ENCODE measurements at places on chromosomes 12 and 14.

DNA sequence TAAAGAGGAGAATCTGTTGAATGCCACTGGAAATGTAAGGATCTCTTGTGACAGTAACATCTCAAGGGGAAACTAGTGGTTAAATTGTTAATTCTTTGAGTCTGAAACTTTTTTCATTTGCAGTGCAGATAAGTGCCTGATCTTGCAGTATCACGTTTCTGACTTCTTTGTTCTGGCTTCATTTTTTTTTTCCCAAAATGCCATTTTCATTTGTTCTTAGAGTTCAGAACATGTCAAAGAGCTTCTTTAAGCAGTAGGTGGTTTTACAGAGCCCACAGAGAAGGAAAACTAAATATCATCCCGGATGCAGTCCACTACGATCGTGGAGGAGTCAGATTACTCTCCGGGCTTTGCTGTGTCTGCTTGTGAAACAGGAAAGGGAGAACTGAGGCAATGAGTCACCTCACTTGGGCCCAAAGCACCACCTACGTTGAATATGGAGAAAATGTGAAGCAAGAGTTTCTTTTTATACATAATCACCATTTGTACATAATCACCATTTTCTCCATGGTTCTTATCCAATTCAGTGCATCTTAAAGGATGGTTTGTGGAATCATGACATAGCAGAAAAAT is 43.9 kb downstream of the HMGA2 start:
- DNase-seq: peak; percentile 86

DNA sequence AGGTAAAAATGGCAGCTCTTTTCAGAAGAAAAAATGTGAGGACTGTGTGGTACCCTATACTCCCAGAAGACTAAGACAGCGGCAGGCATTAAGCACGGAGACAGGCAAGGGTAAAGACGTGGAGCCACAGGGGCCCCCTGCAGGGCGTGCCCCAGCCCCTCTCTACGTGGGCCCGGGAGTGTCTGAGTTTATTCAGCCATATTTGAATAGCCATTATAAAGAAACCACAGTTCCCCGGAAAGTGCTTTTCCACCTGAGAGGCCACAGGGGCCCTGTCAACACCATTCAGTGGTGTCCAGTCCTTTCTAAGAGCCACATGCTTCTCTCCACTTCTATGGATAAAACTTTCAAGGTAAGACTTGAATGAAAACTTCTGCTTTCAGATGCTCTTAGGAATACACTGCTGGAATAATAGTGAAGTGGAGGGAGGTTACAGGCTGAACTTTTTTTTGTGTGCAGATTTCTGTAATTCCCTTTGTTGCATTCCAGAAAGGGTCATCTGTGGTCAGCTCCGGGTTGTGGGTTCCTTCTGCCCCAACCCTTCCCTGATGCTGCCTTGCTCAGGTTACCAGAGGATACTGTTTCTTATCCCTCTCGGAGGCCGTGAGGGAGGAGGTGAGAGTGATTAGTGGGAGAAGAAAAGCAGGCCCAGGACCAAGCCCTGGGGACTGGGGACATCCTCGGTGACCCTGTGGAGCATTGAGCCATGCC is 58.4 kb downstream of the SLC25A47 start:
- DNase-seq: no peak

DNA sequence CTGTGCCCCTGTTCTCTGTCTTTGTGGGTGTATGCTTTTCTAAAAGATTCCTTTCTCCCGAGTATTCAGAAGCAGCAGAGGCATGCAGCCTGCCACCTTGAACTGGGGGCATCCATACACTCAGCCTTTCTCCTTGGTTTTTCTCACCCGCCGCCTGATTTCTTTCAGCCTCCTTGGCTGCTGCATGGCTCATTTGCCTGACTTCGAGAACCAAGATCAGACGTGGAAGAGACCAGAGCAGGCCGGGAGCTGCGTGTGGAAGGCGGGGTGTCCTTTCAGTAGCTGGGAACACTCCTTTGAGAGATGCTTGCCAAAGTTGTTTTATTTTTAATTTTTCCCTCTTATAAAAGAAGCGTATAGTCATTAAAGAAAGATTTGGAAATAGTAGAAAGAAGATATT is 53.1 kb downstream of the SLC6A12 start:
- DNase-seq: no peak

DNA sequence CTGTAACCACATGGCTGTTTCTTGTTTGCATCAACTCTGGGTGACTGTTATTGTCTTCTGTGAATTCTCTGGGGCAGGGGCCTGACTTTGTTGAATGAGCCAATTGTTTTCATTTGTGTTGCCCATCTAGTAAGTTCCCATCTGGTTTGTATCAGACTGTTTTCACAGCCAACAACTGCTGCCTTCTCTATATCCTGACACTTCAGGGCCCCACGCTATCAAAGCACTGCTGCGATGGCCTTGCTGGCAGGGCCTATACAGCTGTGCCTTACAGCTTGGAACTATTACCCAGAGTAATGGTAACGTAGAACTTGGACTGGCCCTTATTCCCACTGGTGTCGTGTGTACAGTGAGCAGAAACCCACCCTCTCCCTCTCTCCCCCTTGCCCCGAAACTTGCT is 104.3 kb upstream of the DACT1 start:
- DNase-seq: peak; percentile 40

GRCh38 chr14:42269234-42269633 is 662.6 kb downstream of the LRFN5 start:
- no peak for DNase-seq

DNA sequence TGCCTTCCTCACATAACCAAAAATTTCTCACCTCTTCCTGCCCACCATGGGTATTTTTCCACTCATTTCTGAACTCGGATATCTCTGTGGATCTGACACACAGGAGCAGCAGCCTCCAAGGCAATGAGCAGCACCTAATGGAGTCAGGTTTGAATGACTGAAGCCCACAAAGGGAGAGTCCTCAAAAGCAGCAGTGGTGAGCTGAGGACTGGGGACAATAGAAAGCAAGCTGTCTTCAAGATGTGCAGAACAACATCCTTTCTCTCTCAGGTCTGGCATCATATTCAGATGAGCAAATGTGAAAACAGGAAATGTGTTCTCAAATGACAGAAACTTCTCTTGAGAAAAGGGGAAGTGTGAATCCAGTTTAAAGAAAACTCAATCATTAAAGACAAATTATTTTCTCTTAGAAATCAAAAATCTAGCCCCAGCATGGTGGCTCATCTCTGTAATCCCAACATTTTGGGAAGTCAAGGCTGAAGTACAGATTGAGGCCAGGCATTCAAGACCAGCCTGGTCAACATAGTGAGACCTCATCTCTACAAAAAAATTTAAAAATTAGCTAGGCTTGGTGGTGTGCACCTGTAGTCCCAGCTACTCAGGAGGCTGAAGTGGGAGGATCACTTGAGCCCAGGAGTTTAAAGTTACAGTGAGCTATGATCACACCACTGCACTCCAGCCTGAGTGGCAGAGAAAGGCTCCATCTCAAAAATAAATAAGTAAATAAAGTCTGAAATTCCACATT is 54.2 kb downstream of the C12orf42 start:
- DNase-seq: no peak

- DNase-seq: peak; percentile 59
Measured at GRCh38 chr12:90908465-90908864, 46.5 kb downstream of the CCER1 start.

DNA sequence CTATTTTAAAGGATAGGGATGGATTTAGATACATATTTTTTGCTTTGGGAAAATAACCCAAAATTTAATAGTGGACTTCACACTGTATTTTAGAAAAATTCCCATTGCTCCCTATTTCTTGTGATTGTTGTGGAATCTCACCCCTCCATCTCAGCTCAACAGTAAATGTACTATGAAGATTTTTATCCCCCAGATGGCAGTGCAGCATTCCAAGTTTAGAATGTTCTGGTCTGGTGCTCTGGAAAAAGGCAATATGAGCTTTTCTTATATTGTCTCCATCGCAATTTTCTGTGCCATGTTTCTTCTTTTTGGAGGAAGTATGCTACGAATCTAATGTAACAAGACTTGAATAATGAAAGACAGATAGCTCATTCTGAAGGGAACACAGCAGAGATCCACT is 471.7 kb upstream of the SYT1 start:
- DNase-seq: peak; percentile 31

DNA sequence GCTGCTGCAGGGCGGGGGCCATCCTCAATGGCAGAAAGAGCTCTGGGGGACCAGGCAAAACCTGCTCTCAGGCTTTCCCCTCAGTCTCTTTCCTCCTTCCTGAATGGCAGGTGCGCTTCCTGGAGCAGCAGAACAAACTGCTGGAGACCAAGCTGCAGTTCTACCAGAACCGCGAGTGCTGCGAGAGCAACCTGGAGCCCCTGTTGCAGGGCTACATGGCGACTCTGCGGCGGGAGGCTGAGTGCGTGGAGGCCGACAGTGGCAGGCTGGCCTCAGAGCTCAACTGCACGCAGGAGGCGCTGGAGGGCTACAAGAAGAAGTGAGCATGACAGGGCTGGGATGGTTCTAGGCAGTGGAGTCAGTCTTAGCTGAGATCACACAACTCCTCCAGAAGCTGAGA is 22.9 kb upstream of the KRT83 start:
- DNase-seq: no peak

DNA sequence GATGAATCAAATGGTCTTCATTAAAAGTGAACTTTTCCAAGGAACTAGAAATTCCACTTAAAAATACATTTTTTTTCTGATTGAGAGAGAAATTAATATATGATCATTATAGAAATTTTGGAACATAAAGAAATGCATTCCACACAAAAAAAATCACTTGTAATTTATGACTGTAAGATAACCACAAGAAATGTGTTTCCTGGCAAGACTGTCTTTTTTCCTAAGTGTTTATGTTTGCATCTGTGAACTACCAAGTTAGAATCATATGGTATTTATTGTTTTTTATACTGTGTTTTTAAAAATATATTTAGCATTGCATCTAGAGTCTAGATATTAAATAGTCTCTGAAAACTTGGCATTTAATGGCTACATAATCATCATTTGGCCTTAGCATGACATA is 726.8 kb downstream of the BCL11B start:
- DNase-seq: no peak

DNA sequence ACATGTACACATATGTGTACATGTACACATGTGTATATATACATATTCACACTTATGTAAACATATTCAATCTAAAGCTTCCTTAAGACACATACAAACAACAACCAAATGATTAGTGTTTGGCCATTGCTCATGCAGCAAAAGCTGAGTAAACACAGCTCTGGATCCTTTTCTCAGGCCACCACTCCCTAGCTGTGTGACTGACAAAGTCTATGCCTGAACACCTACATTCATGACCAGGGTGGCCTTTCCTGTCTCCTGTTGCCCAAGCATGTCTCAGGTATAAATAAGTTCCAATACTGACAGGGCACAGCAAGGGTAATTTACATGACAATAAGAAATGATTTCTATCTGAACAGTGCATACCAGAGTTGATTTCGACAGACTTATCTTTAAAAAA is 1.4 kb upstream of the PTPRO start:
- DNase-seq: no peak

- no peak for DNase-seq
Measured at GRCh38 chr14:23861666-23862065, 91.9 kb upstream of the DHRS4 start.

DNA sequence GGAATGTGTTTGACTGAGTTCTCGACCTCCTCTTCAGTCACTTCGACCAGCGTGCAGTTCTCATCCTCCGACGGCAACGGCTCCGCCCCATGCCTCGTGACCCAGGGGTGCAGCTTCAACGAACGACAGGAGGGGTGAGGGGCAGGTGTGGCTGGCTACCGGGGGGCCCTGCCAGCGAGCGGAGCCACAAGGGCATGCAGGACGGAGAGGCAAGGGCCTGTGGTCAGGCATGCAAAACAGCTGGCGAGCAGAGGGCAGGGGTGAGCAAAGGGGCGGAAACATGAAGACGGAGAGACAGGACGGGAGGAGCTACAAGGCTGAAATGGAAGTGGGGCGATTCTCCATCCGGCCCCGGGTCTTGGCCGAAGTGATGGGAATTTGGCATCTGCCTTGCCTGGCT is 38.7 kb downstream of the P2RX4 start:
- DNase-seq: no peak

GRCh38 chr14:21534576-21534975 is 8.4 kb upstream of the SALL2 start:
- DNase-seq: no peak

GRCh38 chr14:28886940-28887339 is 120.4 kb downstream of the FOXG1 start:
- DNase-seq: no peak

DNA sequence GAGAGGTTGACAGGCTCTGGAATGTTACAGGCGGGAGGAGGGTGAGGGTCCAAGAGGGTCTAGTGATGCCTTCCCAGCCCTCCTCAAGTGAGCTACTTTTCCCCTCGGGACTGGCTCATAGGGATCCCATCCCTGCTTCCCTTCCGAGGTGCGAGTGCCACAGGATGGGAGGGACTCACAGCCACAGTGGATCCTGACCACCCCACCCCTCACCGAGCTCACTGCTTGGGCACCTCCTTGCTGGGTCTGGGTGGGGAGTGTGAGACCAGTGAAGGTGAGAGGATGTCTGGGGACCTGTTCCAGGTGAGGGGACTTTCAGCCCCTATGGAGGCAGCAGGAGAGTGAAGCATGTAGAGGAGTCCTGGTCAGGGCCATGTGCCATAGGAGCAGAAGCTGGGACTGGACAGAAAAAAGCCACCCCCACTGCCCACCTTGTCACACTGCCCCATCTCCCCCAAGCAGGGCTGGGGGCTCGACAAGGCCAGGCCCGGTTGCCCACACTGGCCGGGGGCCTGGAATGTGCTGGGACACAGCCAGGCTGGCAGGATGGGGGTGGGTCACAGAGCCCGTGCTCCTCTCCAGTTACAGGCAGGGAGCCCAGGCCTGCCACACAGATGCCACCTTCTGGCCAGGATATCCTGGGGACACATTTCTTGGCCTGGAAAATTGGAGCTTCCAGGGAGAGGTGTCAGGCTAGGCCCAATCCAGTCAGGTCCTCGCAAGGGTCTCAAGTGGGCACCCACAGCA is 1.7 kb upstream of the TNS2 start:
- peak; percentile 43 for DNase-seq

- no peak for DNase-seq
Measured at GRCh38 chr12:109287811-109288469, 21.1 kb downstream of the FOXN4 start.

- DNase-seq: peak; percentile 65
Measured at GRCh38 chr12:27083861-27084394, 1.6 kb upstream of the C12orf71 start.

DNA sequence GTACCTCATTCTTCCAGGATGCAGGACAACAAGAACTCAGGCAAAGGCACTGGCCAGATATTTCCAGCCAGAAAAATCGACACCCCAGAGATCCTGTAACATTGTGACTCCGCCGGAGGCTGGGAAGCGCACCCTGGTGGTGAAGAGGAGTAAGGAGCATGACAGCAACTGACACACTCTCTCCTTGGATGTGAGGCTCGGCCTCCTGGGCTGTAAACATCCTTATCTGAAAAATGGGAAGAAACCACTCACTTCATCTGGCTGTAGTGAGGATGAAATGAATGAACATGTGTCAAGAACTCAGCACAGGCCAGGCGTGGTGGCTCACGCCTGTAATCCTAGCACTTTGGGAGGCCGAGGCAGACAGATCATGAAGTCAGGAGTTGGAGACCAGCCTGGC is 27.5 kb downstream of the TCHP start:
- DNase-seq: peak; percentile 37

DNA sequence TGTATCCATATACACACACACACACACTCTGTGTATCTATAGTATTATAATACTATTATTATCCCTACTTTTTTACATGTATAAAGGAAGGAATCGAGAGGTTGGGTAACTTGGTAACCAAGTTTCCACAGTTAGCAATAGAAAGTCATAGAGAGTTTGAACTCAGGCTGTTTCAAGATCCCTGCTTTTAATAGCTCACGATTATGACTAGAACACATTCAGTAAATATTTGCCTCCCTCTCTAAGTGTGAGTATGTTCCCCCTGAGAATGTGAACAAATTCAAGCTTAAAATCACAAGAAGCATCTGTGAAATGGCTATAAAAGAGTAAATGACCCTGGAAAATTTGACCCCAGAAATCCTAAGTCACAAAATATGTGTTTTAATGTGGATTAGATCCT is 11.0 kb upstream of the REP15 start:
- DNase-seq: no peak

Measured in RPMI7951 (cell line).